Stimulated activated CD4-positive, alpha-beta T cell treated with anti-CD3 and anti-CD28 coated beads, TNF-alpha, amount 100 ng/mL, for 4 hours (primary cell): ENCODE measurements at places on chromosomes 5 and 9.

DNA sequence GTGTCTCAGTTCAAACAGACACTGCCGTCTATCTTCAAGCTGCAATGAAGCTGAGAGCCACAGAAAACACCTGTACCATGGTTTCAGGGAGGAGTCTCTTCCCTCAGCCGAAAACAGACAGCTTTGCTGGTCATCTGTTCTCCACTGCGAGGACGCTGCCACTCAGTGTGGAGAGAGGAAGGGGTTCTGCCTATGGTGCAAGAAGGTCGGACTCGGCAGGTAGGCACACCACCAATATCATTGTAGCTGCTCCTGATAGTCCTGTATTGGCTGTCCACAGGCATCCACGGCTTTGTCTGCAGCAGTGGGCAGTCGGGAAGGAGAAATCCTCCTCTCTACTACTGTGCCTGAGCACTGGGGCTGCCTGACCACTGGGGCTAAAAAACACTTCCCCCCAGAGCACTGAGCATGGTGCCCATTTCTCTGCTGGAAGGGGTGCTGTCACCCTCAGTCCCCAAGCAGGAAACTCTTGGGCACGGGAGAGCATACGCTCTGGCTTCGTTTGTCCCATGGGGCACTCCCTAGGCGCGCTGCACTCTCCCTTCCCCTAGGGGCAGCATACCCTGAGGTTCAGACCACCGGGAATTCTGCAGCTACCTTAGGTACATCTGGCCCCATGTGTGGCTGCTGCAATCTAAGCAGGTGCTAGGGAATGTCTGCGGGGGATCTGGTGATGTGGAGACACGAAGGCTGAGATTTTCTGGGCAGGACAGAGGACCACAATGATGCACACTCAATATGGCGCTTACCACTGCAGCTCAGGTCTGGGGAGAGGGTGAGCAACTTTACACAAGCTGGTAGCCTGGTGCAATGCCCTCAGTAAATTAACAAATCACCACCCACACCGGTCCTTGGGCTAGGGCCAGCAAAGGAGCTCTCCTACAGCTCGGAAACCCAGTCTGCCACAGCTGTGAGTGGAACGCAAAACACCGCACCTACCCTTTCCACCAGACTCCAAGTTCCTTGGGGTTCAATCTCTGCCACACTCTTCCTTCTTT is 880.9 kb upstream of the SEMA6A start:
- DNase-seq = no peak

- DNase-seq = peak; percentile 4
These were observed 9.3 kb upstream of the ZDHHC12 start for GRCh38 chr9:128733256-128733655.

GRCh38 chr9:131707050-131707449 is 32.8 kb downstream of the RAPGEF1 start:
- no peak for DNase-seq

DNA sequence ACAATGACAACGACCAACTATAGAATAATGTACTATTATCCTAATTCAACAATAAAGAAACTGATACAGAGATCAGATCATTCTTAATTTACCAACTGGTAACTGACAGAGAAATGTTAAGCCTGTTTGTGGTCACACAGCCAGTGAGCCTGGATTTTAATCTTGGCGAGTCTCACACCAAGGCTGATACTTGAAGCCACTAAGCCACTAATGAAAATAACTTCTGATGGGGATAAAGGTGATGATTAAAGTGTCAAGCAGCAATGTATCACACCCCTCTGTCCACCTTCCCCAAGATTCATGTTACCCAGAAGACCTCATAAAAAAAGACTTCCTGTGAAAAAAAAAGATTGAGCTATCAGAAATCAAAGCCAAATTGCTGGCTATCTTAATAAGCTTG is 350.5 kb downstream of the SPOCK1 start:
- DNase-seq = no peak

DNA sequence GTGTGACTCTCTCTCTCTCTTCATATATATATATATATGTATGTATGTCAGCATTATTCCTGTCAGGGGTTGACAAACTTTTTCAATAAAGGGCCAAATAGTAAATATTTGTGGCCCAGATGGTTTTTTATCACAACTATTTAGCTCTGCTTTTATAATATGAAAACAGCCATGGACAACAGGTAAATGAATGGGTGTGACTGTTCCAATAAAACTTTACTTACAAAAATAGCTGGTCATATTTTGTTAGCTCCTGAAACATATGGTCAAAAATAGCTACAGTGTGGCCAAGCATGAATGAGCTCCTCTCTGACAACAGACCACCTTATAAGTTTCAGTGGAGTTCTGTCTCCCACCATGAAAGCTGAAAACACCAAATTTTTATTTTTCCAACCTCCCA is 21.6 kb downstream of the RAPGEF6 start:
- DNase-seq = no peak
